T-cell (primary cell): ENCODE measurements at places on chromosomes 7 and 10.

GRCh38 chr10:15642095-15642494 is 77.6 kb downstream of the ITGA8 start:
- no peak overlapping the region for H3K4me3 ChIP-seq
- H3K27ac ChIP-seq, result no peak overlapping the region
- no peaks in the 10 kb centered on the region for H3K4me1 ChIP-seq
- H3K27me3 ChIP-seq, result no peaks in the 10 kb centered on the region
- DNase-seq, result no peak
- H3K36me3 ChIP-seq, result no peaks in the 10 kb centered on the region

GRCh38 chr7:30172451-30172850 is 37.7 kb downstream of the MTURN start:
- H3K27me3 ChIP-seq, result no peaks in the 10 kb centered on the region
- H3K4me3 ChIP-seq, result no peak overlapping the region
- no peaks in the 10 kb centered on the region for H3K36me3 ChIP-seq

DNA sequence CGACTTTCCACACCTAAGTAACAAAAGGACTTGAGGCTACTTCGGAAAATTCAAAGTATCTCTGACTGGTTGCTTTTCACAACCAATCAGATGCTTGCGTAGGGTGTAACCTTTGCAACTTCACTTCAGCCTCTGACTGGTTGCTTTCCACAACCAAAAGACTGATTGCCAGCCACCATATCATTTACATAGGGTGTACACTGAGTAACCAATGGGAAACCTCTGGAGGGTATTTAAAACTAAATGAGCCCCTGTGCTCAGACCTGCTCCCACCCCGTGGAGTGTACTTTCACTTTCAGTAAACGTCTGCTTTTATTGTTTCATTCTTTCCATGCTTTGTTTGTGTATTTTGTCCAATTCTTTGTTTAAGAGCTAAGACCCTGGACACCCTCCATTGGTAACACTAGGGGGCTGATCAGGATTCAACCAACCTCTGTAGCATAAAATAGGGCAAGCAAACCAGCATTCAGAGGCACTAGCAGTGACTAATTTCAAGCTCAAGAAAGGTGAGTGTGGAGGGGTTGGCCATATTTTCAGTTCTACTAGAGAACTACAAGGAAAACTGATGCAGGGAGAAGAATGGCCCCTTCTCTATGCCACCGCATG is 390.8 kb downstream of the POM121L12 start:
- no peak overlapping the region for H3K4me3 ChIP-seq
- no peak overlapping the region for H3K27ac ChIP-seq
- no peak for DNase-seq

GRCh38 chr7:358352-358751 is 68.4 kb downstream of the FOXL3 start:
- DNase-seq, result no peak
- H3K4me3 ChIP-seq, result no peak overlapping the region
- H3K36me3 ChIP-seq, result no peaks in the 10 kb centered on the region

- H3K4me1 ChIP-seq, result no peaks in the 10 kb centered on the region
- H3K27ac ChIP-seq, result no peak overlapping the region
- H3K36me3 ChIP-seq, result no peaks in the 10 kb centered on the region
- no peak for DNase-seq
- peaks cover 9% of the 10 kb centered on the region for H3K27me3 ChIP-seq
Measured at GRCh38 chr7:32227746-32228145, 157.5 kb upstream of the PDE1C start.

GRCh38 chr10:926075-926698 is 5.3 kb downstream of the LARP4B start:
- H3K36me3 ChIP-seq, result peaks cover 20% of the 10 kb centered on the region
- DNase-seq, result no peak
- H3K27me3 ChIP-seq, result no peaks in the 10 kb centered on the region
- H3K4me1 ChIP-seq, result peaks cover 19% of the 10 kb centered on the region
- H3K4me3 ChIP-seq, result no peak overlapping the region
